ENCODE measurements at places on chromosomes 11 and 22. TPM values are rescaled to one million over a fixed set of nuclear protein-coding genes. Genes with fewer than 3 reads are reported as not detected.

- DNase-seq: no peak
Measured at GRCh38 chr11:93939084-93939760, 81.9 kb upstream of the HEPHL1 start.

GRCh38 chr11:68469122-68469521, 8.6 kb downstream of the PPP6R3 start:
- DNase-seq: no peak

DNA sequence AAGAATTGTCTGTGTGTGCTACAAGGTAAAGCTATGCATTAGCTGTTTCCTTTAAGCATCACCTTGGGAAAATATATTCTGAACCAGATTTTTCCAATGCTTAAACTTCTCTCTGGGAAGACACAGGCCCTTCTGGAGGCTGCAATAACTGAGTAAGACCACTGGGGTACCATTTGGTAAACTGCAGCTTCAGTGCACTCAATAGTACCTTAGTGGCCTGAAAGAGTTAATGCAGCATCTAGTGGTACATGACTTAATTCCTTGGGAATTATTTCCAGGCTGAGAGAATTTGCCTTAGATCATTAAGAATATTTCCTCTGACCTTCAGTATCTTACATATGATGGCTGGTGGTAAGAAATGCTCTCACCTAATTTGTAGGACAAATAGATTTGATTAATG, 727.4 kb downstream of the DLG2 start:
- DNase-seq: no peak

DNA sequence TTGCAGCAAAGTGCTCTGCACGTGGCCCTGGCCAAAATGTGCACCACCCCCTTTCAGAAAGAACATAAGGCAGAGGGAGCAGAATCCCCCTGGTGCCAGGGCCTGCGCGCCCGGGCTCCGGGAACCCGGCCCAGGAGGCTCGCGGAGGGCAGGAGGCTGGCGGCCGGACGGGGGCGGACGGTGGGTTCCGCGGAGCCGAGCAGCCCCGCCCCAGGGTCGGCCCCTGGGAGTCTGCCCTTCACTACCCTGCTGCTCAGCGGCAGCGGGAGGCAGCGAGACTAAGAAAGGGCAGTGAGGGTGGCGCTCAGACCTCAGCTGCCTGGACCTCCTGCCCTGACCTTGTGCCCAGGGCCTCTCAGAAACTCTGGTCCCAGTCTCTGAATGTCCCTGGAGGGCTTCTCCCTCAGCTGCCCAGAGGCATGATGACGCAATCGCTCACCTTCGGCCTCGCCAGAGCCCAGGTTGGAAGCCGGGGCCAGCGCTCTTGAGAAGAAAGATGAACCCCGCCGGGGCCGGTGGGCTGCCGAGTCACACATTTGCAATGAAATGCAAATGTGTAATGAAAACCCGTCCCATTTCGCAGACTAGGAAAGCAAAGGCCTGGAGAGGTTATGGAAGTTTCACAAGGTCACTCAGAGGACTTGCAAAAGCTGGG, 1.1 kb upstream of the CLMP start:
- DNase-seq: no peak

GRCh38 chr11:14373941-14374646, 15.1 kb upstream of the RRAS2 start:
- no peak for DNase-seq

GRCh38 chr11:79050786-79051185, 390.0 kb downstream of the TENM4 start:
- no peak for DNase-seq

GRCh38 chr11:71335371-71335770, 83.0 kb upstream of the SHANK2 start:
- no peak for DNase-seq

- DNase-seq: no peak
Measured at GRCh38 chr11:98979205-98979604, 41.5 kb upstream of the CNTN5 start.

- no peak for DNase-seq
Measured at GRCh38 chr22:21044931-21045584, 688 bp upstream of the LRRC74B start.

- DNase-seq: no peak
Measured at GRCh38 chr11:107478922-107479321, 21.3 kb upstream of the CWF19L2 start.

DNA sequence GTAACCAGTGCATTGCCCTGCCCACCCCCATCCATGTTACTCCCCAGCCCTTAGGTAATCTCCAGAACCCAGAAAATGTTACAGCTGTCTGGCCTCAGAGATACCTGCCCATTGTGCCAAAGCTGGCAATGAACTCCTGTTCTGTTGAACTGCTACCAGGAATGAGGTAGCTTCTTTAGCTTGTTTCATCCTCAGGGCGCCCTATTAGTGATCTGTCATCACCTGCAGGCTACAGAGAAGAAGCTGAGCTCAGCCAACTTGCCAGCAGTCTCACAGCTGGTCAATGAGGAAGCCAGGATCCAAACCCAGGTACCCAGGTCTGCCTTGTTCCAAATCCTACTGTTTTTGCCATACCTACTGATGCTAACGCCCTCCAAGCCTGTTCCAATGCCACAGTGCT, 88.7 kb downstream of the GALNT18 start:
- no peak for DNase-seq

DNA sequence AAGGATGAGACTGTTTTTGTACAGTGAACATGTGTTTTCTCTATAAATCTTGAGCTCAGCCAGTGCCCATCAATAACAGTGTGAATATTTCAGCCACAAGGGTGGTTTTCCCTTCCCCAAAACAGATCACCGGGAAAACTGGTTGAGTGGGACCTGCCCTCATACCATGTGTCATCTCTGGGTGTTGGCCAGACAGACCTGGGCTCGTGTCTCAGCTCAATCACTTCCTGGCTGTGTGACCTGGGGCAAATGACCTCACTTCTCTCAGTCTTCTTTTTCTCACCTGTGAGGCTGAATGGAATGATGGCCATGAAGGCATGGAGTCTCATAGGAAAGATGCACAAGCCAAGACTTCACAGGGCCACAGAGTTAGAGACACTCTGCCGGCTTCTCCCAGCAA, 74.7 kb downstream of the COMMD9 start:
- DNase-seq: no peak

GRCh38 chr11:78220218-78221157, 31.8 kb downstream of the USP35 start:
- DNase-seq: peak; percentile 54

- DNase-seq: no peak
Measured at GRCh38 chr22:21450858-21451353, 16.3 kb upstream of the TMEM191C start.

DNA sequence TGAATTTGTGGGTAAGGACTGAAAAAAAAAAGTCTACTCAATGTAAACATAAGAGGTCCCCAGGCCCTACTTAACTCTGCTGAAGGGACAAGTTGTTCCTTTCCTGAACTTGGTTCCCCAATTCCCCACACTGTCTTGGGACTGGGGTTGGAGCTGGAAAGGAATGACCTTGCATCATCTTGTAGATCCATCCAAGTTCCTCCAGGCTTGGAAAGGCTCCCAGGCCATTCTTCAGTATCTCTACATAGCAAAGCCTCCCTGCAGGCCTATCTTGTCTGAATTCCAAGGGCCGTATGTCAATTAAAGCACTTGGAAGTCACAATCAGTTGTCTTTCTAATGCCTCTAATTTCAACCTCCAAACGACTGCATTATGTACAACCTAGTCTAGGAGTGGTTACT, 361.2 kb downstream of the TMEM135 start:
- DNase-seq: no peak

DNA sequence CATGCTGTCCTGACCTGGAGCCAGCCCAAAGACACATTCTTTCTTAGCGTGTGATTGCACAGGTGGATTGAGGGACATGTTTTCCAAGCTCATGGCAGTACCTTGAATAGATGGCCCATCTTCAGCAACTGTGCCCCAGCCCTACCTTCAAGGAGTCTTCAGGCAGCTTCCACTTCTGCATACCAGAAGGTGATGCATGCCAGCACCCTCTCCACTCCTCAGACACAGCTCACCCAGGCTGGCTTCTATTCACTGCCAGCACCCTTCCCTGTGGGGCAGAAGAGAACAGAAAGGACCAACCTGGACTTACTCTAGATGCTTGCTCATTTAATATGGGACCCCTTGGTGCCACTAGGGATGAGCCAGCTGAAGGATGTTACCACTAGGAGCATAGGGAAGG, 466.4 kb upstream of the ISX start:
- no peak for DNase-seq

GRCh38 chr11:10021563-10021962, 272.5 kb downstream of the SBF2 start:
- DNase-seq: no peak

GRCh38 chr22:35541254-35541748, 670 bp downstream of the RASD2 start:
- DNase-seq: no peak

- DNase-seq: no peak
Measured at GRCh38 chr11:64100360-64100759, 64.6 kb downstream of the FLRT1 start.

DNA sequence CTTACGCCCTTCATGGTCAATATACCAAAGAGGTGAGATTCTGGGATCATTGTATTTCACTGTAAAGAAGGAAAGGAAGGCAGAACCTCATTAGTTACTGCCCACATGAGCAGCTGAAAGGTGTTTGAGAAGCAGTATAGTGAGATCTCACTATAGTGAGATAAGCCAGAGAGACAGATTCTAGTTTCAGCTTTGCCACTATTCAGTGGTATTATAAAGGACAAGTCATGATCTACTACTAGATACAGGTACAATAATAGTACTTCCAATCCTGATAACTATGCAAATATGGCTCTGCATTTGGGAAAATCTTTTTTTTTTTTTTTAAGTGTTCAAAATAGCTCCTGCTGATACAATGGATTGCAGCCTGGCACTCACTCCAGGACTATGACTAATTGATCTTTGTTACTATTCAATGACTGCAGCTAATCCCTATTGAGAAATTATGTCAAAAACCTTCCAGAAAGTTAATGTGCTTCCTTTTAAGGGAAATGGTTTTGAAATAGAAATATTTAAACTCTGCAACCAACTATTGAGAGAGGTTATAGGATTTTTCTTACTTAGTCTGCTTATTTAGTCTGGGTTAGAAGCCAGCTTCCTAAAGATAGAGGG, 8.3 kb upstream of the DLAT start:
- no peak for DNase-seq

DNA sequence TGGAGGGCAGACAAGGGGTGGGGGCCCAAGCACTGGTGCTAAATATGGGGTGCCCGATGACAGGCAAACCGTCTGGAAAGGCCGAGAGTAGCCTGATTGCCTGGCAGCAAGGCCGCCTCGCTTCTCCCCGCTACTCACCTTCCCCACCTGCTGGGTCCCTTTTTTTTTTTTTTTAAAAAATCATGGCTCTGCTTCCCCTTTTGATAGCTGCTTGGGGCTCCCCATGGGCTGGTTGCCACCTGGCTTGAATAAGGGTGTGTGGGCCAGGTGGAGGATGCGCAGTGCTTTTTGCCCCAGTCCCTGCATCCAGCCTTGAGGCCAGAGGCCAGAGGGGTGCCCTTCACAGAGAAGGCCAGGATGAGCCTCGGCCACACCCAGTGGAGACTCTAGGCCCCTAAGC, 112.0 kb downstream of the ST3GAL4 start:
- no peak for DNase-seq

DNA sequence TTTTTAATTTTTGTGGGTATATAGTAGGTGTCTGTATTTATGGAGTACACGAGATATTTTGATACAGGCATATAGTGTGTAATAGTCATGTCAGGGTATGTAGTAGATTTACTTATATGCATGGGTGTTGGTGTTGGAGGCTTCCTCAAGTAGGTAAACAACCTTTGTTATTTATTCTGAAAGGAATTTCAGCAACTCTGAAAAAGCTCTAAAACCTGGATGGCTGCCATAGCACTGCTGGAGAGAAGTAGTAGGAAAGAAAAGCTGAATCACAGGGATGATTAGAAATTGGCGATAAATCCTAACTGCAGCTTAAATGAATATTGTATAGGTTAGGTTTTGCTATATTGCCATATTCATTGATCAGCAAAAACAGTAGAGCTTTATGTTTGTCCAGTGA, 44.4 kb upstream of the ST14 start:
- no peak for DNase-seq

DNA sequence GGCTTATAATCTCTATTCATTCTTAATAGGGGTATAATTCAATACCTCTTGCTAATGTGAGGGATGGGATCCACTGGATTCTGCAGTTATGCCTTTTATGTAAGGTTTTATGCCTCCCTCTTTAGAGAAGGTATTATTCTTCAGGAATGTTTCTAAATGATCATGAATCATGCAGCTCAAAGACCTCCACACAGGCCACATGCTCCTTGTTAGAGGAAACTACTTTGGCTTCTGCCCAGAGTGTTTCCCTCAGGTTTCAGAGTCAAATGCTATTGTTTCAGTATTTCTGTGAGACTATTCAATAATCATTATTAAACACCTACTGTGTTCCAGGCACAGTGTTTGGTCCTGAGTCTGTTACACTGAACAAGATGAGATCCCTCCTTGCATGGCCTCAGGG, 115.9 kb downstream of the RAB38 start:
- DNase-seq: no peak

GRCh38 chr11:93984936-93985335, 36.2 kb upstream of the HEPHL1 start:
- DNase-seq: no peak

DNA sequence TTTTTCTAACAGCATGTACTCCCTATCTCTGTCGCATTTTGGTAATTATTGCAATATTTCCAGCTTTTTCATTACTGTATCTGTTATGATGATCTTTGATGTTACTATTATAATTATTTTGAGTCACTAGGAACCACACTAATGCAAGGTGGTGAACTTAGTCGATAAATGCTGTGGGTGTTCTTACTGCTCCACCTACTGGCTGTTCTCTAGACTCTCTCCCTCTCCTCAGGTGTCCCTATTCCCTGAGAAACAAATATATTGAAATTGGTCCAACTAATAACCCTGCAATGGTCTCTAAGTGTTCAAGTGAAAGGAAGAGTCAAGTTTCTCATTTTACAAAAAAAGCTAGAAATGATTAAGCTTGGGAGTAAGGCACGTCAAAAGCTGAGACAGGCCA, 10.5 kb downstream of the ARL14EP start:
- no peak for DNase-seq

DNA sequence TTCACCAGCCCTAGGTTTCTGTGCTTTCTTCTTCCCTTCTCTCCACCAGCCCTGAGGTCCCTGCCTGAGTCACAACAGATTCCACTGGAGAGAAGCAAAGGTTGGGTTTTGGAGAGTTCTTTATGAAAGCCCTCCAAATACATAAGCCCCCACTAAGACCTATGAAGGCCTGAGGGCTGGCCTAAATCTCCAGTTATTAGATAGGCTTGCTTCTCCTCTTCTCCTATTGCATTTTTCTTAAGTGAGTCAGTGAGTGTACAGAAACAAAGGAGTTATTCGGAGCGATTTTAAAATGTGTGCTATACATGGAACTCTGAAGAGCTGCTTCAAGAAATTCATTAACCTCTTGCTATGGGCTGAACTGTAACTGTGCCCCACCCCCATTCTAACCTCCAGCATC, 1057.3 kb downstream of the OPCML start:
- DNase-seq: no peak

Gene OR2AG1
- total RNA-seq: not detected

Gene ZFTA
- total RNA-seq: 13.0 TPM

Gene HEPN1
- not detected for total RNA-seq

Gene NUDT8
- 23.8 TPM for total RNA-seq

Gene TMEM25
- 21.4 TPM for total RNA-seq

Gene SLC22A9
- not detected for total RNA-seq

Gene OR10D3
- not detected for total RNA-seq

Gene SH3BP1
- 34.1 TPM for total RNA-seq

Gene PAAF1
- total RNA-seq: 4.2 TPM

Measured in vagina (tissue), 2 donors.